ENCODE measurements at places on chromosomes 2 and 18.
A peak's percentile ranks its signal among the peaks of the same experiment; 100 is the strongest.

- no peak for DNase-seq
Observed at GRCh38 chr2:157320409-157320808, 5.2 kb downstream of the ERMN start.

DNA sequence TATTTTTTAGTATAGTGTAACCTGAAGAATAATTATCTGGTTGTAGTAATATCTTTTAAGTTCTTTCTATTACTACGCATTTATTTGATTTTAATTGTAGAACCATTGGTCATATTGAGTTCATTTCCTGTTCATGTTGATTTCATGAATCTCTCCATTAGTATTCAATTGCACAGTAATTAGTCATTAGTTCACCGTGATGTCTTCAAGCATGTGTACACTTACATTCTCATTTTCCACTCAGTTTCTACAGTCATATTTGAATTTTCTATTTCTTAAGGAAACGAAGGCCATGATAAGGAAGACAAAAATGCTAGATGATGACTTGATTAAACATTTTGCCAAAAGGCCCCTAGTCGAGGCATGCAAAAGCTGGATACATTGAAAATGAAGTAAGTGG lies 333.7 kb upstream of the FANCL start:
- peak; percentile 15 for DNase-seq

DNA sequence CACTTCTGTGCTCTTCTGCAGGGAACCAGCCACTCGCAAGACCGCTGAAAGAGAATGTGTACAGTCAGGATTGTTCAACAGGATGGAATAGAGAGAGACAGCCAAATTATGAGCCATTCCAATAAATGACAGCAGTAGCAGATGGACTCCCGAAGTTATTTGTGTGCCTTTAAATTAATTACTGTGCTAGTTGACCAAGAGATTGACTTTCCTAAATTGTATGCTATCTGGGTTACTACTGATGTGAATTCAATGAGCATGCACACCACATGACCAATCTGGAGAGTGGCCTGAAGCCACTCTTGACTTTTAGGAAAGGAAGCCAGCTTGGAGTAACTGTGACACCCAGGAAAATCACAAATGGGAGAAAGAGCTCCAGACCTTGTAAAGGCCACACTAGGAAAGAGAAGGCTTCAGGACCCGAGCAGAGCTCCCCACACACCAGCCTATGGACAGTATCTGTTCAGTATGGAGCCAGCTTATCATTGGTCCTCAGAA lies 52.8 kb downstream of the CHMP3 start:
- DNase-seq: no peak

DNA sequence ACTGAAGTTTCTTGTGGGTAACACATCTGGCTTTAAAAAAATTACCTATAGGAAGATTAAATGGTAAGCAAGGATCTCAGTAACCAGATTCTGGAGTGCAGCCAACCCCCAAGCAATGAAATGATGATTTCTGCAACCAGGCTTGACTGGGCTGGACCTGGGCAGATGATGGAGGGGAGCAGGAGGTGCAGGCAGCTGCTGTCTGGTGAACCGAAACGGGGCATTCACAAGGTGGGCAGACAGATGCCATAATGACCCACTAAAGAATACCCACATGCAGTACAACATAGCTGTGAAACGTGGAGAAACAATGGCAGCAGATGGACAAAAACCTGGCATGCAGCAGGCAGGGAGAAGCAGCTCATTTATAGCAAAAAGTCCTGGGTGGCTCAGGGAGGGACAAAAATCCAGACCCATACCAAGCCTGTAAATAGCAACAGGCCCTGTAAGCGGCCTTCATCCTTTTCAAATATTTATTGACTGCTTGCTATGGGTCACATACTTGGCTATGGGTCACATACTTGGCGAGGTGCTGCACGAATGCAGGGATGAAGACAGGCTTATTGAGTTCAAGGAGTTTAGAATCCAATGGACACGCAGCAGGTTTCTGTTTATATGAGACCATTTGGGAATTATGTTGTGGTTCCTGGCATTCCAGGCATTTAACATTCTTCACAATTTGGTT lies 244.7 kb downstream of the HRH4 start:
- DNase-seq: peak; percentile 10

- no peak for DNase-seq
Observed at GRCh38 chr2:180952082-180952481, 28.3 kb upstream of the UBE2E3 start.

GRCh38 chr2:225824748-225825449 lies 425.4 kb downstream of the NYAP2 start:
- no peak for DNase-seq

DNA sequence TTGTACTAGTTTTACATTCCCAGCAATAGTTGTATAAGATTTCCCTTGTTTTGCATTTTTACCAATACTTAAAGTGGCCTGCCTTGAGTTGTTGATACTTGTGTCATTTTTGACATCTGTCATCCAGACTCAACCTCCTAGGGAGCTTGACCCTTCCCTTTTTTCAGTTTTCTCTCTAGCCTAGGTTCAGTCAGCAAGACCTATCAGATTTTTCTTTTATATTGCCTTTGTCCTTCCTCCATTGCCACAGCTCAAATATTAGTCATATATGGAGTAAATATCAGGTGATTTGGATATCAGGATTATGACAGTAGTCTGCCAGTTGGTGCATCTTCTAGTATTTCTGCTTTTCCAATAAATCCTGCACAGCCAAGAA lies 13.4 kb downstream of the CENPO start:
- DNase-seq: no peak

GRCh38 chr2:98759338-98759737 lies 28.4 kb upstream of the MGAT4A start:
- DNase-seq: no peak

GRCh38 chr2:224884188-224884587 lies 158.1 kb downstream of the DOCK10 start:
- peak; percentile 89 for DNase-seq

DNA sequence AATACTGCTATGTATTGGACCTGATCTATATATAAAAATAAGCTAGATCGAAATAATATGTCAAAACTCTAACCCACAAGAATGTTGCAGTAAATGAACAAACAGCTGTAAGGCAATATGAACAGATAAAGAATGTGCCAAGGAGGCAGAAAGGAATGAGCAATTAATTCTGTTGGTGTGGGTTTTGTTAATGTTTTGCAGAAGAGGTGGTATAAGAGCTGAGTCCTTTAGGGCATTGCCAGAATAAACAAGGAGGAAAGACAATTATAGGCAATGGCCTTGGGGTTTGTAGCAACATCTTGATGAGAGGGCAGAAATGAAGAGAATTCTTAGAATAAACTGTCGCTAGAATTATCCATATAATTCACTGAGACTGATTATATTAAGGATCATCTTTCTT lies 240.9 kb upstream of the GULP1 start:
- DNase-seq: no peak

DNA sequence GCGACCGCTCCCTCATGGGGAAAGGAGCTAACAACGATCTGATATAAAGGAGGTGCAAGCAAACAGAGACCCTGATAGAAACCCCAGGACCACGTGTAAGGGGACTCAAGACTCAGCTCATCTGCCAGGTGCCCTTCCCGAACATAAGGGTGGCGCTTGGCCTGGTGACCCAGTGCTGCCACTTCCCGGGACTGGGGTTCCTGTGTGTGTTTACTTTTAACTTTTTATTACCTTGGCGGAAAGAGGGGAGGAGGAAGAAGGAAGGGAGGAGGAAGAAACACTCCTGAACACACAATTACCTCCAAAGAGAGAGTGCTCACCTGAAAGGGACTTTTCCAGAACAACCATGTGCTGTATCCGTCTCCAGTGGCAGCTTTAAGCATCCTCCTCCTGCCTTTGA lies 56.5 kb upstream of the EDAR start:
- DNase-seq: no peak

DNA sequence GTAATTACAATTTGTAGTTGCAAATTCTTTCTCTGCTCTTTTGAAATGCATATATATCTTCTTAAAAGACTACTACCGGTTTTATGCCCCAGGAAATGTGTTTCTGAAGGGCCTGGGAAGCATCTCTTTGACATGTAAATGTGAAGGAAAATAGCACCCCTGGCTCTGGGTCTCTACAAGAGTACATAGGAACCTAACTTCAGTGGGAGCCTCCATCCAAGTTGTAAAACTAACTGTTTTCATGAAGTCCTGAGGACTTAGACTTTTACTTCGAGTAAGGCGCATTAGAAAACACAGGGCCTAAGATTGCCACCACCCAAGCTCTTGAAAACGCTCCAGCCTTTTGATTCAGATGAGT lies 99.4 kb downstream of the CBLN2 start:
- DNase-seq: no peak

- no peak for DNase-seq
Observed at GRCh38 chr2:74536166-74536950, 6.6 kb downstream of the HTRA2 start.

- DNase-seq: no peak
Observed at GRCh38 chr2:118177318-118177717, 89.0 kb downstream of the INSIG2 start.

DNA sequence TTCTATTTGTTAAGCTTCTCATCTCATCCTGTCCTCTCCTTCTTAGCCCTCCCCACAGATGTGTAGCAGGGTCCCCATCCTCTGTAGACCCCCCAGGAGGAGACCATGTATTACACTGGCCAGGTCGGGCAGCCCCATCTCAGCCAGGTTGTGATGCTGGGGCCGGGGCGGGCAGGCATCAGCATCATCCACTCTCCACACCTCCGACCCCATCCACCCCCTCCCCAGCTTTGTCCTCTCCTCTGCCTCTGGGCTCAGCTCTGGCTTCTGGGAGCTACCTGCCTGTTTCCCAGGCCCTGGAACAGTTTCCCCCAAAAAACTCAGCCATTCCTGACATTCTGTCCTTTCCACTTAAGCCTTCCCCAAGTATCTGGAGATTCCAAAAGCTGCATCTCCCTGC lies 49.2 kb downstream of the GBX2 start:
- no peak for DNase-seq

GRCh38 chr18:44836263-44836662 lies 155.6 kb downstream of the SETBP1 start:
- DNase-seq: no peak

- DNase-seq: peak; percentile 61
Observed at GRCh38 chr2:69154106-69154505, 141.1 kb downstream of the ANTXR1 start.

- DNase-seq: peak; percentile 53
Observed at GRCh38 chr18:45122506-45122905, 441.8 kb downstream of the SETBP1 start.

GRCh38 chr2:16784652-16785051 lies 119.0 kb upstream of the CYRIA start:
- no peak for DNase-seq

DNA sequence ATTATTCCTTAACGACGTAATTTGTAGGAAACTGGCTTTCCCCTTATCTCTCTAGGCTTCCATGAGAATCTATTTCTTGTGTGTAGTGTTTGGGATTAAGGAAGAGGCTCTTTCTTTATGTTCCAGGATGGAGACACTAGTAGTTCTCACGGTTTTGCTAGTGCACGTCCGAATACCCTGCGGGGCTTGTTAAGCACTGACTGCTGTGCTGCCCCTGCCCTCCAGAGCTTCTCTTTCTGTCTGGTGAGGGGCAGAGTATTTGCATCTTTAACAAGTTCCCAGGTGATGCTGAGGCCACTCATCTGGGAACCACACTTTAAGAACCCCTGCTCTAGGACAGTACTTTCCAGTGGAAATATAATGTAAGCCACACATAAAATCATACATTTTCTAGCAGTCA lies 76.4 kb downstream of the SPATS2L start:
- no peak for DNase-seq

GRCh38 chr2:62939735-62940491 lies 110.7 kb upstream of the OTX1 start:
- peak; percentile 95 for DNase-seq

- DNase-seq: no peak
Observed at GRCh38 chr2:159214325-159214865, 72.1 kb downstream of the WDSUB1 start.

DNA sequence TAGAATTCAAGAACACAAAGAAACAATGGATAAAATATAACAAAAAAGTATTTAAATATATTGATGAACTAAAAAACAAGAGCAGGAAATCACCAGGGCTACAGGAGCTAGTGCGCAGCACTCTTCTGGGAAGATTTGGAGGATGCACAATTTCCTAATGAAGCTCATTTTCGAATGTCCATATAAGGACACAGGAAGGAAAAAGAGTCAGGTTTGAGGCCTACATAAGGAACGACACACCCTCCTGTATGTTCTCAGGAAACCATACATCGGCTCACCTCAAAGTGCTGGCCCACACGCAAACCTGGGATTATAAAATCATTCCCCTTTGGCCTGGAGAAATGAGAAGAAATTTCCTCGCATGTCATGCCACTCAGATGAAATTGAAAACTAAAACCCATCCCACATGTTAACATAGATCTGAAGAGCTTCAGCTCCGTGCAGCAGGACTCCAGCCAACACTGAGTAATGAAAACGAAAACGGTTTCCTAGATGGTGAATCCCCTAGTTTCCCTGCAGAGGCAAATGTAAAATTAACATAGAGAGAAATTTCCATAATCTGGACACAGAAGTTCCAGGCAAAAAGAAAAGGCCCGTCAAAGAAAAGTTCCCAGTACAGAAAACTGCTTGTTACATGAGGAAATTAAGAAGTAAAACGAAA lies 825.8 kb downstream of the SOCS6 start:
- no peak for DNase-seq

GRCh38 chr18:46675112-46675511 lies 18.1 kb upstream of the LOXHD1 start:
- peak; percentile 35 for DNase-seq

DNA sequence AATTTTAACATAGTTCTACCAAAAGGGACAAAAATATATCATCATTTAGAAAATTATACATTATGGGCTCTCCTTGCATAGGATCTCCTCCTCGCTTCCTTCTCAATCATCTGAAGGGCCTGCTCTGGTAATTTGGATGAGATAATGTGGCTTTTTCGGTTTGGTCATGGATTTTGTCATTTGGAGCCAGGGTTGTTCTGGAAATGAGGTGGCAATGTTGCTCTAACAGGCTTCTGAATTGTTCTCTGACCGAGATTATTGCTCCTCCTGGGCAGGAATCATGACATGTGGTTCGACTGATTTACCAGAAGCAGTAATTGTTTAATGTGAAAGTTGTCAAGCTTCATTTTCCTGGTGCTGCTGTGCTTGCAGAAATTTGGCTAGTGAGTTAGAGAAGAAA lies 194.7 kb upstream of the ERBB4 start:
- no peak for DNase-seq

DNA sequence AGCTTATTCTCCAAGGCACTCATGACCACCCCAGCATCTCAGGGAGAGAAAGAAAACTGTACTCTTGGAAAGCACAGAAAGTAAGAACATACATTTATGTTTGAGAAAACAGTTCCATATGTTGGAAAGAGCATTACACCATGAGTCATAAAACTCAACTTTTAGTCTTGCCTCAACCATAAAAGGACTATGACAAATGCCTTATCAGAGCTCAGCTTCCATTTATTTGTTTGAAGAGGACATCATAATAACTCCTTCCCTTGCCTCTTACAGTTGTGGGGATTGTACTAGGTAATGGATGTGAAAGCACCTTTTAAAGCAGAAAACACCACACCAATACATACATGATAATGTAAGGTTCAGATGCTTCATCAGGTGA lies 370.8 kb downstream of the LNPK start:
- DNase-seq: peak; percentile 38

GRCh38 chr2:144500563-144500962 lies 19.4 kb downstream of the ZEB2 start:
- no peak for DNase-seq

- DNase-seq: peak; percentile 78
Observed at GRCh38 chr2:178912416-178913048, 105.3 kb upstream of the TTN start.
